Hippocampal formation (tissue), 2 donors: ENCODE measurements at places on chromosomes 11 and 22.

DNA sequence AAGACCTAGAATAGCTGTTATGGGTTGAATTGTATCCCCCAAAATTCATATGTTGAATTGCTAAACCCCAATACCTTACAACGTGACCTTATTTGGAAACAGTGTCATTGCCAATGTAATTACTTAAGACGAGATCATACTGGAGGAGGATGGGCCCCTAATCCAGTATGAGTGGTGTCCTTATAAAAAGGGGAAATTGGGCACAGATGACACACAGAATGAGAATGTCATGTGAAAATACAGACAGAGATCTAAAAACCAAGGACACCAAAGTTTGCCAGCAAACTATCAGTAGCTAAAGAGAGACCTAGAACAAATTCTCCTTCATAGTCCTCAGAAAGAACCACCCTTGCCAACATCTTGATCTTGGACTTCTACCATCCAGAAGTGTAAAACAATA, 127.7 kb downstream of the ATXN10 start:
- no peak for DNase-seq

DNA sequence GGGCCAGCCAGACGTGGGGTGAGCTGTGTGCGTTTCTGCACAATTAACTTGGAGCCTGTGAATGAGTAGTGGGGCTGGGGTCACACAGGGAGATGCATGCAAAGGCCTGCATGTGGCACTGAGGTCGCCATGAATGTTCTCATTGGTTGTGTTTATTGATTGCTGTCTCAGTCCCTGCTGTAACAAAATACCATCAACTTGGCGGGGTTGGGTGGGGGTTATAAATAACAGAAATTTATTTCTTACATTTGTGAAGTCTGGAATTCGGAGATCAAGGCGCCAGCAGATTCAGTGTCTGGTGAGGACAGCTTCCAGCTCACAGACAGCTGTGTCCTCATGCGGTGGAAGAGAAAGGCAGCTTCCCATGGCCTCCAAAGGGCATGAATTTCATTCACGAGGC, 29.3 kb upstream of the PHF21B start:
- DNase-seq, result no peak

- DNase-seq, result no peak
Measured at GRCh38 chr22:36333644-36334043, 54.1 kb downstream of the MYH9 start.

- peak; percentile 86 for DNase-seq
Measured at GRCh38 chr11:112113539-112114457, 27.1 kb downstream of the SDHD start.

DNA sequence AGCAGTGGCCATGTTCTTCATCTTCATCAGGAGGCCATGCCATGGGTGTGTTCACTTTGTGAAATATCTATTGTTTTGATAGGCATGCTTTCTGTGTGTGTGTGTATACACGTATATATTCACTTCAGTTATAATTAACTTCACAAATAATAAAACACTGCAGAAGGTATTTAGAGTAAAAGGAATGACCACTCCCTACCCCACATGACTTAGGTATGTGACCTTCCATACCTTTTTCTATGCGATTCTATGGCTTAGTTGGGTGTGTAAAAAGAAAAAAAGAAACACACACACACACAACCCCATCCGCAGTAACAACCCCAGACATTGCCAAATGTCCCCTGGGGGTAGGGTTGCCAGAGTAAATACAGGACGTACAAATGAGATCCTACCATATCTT, 72.0 kb downstream of the CYTH4 start:
- no peak for DNase-seq

DNA sequence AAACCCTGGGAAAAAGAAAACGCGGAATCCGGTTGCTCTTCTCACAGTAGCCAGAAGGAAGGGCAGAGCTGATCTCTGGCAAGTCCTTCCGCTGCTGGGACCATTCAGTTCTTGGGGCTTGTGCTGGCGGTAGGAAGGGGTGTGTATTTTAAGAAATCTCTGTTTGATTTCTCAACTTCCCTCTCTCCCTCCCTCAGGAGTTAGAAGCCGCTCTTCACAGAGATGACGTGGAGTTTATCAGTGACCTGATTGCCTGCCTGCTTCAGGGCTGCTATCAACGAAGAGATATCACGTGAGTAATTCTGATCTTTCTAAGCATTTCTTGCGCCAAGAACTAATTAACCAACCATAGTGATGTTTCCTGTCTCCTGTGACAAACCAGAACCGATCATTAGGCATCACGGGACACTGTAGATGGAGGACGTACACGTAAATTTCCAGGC, 85.9 kb upstream of the SLC25A18 start:
- DNase-seq, result no peak

- DNase-seq, result no peak
Measured at GRCh38 chr11:128246810-128247594, 340.4 kb downstream of the ETS1 start.

- peak; percentile 30 for DNase-seq
Measured at GRCh38 chr11:117220568-117220967, 11.3 kb downstream of the PCSK7 start.

- DNase-seq, result no peak
Measured at GRCh38 chr11:120805960-120806555, 217.8 kb upstream of the TBCEL start.

DNA sequence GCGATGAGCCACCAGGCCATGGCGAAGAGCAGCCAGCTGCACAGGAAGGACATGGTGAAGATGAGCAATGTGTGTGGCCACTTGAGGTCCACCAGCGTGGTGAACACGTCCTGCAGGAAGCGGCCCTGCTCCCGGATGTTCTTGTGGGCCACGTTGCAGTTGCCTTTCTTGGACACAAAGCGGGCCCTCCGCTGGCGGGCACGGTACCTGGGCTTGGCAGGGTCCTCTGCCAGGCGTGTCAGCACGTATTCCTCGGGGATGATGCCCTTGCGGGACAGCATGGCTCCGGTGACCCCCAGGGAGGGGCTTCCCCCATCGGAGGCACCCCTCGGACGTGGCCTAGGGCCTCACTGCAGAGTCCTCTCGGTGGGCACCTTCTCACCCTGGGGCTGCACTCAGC, 648 bp downstream of the KCNJ11 start:
- no peak for DNase-seq

DNA sequence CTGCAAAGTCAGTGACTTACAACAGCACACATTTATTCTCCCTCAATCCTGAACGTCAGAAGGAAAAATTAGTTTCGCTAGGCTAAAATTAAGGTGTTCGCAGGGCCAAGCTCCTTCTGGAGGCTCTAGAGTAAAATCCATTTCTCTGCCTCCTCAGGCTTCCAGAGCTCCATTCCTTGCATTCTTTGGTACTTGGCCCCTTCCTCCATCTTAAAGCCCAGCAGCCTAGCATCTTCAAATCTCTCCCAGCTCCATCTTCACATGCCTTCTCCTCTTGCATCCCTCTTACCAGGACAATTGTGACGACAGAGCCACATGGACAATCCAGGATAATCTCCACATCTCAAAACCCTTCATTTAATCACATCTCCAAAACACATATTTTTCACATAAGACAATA, 165.0 kb downstream of the GRIA4 start:
- no peak for DNase-seq

GRCh38 chr11:73342633-73343032, 33.6 kb upstream of the RELT start:
- no peak for DNase-seq

- no peak for DNase-seq
Measured at GRCh38 chr11:88435415-88435814, 97.9 kb upstream of the CTSC start.

DNA sequence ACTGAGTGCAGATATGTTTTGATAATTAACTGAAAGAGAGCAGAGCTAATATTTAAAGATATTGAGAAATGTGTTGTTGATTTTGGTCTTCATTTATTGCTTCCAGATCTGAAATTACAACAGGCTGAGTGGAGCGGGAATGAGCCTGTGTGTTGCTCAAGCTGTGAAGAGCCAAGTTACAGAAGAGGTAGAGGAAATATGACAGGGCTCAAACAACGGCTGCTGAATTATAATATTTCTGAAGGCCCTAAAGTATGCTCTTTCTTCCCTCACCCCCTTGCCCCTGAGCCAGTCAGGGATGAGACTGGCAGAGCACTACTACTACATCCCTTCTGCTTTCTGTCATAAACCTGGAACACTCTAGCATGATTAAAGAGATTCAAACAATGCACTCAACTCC, 115.6 kb downstream of the FANCF start:
- no peak for DNase-seq

DNA sequence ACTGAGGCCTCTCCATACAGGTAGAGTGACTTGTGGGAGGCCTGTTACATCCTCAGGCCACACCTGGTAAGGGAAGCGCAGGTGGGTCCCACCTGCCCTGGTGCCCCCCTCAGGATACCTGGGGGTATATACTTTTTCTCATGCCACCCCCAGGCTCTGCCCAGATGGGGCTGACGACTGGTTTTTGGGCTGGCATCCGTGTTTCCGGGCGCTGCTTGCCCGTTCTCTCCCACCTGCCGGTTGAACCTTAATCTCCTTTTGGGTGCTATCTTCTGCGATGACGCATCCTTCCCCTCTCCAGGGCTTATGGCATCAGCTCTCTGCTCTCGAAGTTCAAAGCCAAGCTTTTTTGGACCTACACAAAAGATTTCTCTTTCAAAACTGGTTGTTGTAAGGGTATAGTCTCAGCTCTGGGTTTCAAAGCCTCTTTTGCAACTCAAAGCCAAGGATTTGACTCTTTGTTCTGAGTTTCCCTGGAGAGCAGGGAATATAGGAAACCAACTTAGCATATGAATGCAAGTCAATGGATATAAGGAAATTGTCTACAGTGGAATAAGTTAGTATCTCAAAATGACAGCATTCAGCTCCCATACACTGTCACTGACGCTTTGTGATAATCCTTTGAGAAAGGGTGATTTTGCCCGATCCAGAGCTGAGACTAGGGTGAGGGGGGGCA, 8.6 kb upstream of the LRRC10B start:
- DNase-seq, result no peak

GRCh38 chr11:62456630-62457029, 37.8 kb downstream of the SCGB1A1 start:
- DNase-seq, result no peak

DNA sequence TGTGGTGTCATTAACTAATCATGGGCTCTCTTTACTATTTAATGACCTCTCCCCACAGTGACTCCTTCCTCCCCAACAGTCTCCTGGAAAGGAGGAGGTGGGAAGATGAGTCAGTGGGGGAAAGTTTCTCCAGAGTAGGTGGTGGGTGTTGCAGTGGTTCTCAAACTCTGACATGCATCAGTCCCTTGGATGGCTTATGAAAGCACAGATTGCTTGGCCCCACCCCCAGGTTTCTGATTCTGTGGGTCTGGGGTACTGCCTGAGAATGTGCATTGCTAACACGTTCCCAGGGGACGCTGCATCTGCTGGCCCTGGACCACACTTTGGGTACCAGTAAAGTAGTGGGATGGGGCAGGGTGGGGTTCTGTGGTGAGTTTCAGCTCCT, 9.8 kb downstream of the CD82 start:
- no peak for DNase-seq
